ENCODE measurements at places on chromosomes 12 and 14.
A peak's percentile ranks its signal among the peaks of the same experiment; 100 is the strongest.

DNA sequence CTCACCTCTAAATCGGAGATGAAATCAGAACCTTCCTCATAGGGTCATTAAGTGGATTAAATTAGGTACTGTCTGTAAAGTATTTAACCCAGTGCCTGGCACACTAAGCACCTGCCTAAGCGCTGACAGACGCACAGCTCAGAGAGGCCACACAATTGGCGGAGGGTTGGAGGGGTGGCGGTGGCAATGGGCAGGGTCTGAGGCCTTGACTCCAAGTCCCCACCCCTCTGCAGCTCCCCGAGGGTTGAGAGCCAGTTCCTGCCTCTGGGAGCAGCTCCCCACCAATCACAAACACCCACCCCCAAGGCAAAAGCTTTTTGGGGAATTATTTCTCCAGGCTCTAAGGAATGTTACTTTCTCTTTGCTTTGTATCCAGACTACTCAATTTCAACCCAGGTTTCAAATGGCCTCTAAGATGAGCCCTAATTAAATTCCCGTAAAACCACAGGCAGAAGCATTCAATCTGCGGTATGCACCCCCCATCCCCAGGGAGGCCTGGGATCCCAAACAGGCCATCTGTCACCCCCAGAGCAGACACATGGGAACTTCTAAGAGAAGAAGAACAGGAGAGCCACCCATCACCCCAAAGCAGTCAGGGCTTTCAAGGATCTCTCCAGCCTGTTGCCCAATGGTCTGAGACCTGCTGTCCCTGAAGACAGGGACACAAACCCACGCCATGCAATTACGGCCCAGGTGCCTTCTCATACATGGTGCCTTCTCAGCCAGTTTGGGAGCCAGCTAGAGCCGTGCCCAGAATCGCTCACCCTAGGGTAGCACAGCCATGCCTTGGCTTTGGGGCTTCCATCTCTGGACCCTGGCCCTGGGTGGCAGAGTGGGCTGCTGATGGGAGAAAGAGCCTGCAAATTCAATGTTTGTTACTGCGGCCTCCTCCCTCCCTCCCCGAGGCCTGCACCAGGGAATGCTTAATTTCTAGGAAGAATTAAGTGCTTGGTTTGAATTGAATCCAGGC lies 66.1 kb downstream of the CHGA start:
- DNase-seq = no peak

DNA sequence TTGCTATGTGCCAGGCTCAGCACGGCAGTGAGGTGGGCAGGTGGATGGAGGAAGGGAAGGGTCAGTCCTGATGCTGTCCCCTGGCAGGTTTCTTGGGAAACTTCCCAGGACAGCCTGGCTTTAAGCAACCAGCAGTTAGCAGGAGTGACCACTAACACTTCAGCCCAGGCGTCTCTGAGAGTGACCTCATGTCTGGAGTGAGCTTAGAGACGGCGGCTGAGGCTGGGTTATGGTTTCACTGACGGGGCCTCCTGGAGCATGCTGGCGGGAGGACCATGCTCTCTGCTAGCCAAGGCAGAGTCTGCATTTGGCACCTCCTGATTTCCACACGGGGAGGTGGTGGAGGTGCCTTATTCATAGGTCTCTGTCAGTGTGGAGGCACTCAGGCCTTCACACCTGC lies 2.5 kb downstream of the HHIPL1 start:
- no peak for DNase-seq

- no peak for DNase-seq
Measured at GRCh38 chr12:112103758-112104503, 4.7 kb downstream of the NAA25 start.

GRCh38 chr14:100900837-100901390 lies 2.6 kb downstream of the RTL1 start:
- DNase-seq = peak; percentile 35

GRCh38 chr14:99604766-99605298 lies 825 bp upstream of the CCDC85C start:
- DNase-seq = peak; percentile 70

DNA sequence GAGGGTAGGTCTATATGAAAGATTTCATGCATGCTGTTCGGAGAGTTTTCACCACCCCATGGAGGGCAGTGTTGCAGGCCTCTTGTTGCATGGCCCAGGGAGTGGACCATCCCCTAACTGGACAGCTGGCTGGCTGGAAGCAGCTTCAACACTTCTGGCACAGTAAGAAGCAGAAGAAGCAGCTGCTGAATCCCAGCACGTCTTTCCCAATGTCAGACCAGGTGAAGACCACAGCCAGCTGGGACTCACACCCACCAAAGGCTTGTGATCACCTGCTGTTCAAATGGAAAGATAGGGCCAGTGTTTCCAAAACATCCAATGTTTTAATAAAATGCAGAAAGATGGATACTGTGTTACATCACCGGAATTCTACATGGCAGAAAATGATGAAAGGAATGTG lies 1423.6 kb downstream of the AACS start:
- no peak for DNase-seq

- DNase-seq = no peak
Measured at GRCh38 chr14:73762375-73762822, 48.2 kb upstream of the PNMA1 start.

DNA sequence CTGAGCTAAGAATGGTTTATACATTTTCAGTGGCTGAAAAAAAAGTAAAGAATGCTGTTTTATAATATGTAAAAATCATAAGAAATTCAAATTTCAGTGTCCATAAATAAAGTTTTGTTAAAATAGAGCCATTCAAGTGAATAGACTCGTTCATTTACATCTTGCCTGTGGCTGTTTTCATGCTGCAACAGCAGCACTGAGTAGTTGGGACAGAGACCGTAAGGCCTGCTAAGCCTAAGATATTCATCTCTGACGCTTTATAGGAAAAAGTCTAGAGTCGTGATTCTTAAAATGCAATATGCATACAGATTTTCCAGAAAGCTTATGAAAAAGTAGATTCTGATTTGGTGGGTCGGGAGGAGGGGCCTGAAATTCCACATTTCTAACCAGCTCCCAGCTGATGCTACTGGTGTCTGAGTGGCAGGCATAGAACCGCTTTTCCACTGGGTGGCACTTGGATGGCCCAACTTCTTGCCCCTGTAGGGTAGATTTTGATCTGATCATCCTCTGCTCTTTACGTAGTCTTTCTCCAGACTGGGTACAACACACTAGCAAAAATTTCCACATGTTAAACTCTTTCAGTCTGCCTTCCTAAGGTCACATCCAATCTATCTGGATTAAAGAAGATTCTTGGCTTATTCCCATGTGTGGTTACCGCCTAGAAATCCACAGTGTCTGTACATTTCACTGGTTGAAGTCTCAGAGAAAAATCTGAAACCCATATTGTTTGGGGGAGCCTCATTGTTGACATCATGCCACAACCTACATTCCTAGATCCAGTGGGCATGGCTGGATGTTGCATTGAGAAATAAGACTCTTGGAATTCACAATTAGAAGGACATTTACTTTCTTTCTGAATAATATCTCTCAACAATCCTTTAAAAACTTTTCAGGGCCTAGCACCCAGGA lies 151.2 kb downstream of the C12orf75 start:
- no peak for DNase-seq

- no peak for DNase-seq
Measured at GRCh38 chr12:131911028-131911650, 16.7 kb downstream of the ULK1 start.

- DNase-seq = no peak
Measured at GRCh38 chr12:20592556-20592955, 102.6 kb upstream of the SLCO1C1 start.

DNA sequence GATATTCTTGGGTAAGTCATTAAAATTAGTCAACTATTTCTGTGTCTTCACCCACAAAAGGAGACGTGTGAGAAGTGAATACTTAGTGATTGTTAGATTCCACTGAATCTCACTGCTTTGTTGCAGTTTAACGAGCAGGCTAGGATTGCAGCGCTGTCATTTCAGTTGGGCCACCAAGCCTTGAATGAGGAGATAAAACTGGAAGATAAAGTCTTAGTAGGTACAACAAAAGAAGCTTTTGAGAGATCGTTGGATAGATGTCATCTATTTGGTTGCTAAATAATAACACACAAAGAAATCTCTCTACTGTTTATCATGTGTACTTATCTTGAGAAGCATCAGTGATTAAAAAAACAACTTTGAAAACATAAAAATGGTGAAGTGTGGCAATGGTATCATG lies 132.3 kb downstream of the RGS6 start:
- no peak for DNase-seq

DNA sequence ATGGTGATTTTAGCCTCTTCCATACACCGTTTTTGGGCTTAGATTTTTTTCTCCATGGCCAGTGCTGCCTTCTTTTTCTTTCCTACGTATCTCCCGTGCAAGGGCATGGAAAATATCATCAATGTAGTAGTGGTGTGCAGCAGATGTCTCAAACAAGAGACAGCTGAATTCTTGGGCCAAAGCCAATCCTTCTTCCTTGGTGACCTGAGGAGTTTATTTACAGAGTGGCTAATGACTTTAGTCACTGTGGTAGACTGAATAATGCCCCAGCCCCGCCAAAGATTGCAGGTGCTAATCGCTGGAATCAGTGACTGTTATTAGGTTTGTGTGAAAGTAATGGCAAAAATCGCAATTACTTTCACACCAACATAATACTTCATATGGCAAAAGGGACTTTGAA lies 235.5 kb upstream of the NOS1 start:
- peak; percentile 68 for DNase-seq

- DNase-seq = no peak
Measured at GRCh38 chr14:87411370-87411769, 581.6 kb downstream of the GALC start.

GRCh38 chr14:68247274-68247673 lies 427.7 kb downstream of the RAD51B start:
- no peak for DNase-seq

- no peak for DNase-seq
Measured at GRCh38 chr12:94172031-94172430, 23.7 kb downstream of the PLXNC1 start.

- peak; percentile 44 for DNase-seq
Measured at GRCh38 chr12:46722394-46723185, 103.2 kb downstream of the SLC38A4 start.

GRCh38 chr12:113086249-113087164 lies 30.0 kb downstream of the DTX1 start:
- DNase-seq = no peak

DNA sequence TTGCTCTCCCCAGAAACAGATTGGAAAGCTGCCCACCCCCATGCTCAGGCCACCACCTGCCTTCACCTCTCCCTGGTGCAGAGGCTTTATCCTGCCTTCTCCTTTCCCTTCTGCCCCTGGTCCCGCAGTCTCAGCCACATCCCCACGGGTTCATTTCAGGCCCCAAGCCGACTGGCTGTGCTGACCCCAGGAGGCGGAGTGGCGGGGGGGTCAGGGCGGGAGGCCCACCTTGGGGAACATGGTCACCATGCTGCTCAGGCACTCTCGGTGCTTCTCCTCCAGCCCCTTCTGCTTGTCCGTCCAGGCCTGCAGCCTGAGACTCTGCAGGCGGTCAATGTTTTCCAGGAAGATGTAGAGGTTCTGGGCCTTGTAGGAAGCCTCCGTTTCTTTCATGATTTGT lies 6.9 kb downstream of the FAM186B start:
- DNase-seq = no peak

DNA sequence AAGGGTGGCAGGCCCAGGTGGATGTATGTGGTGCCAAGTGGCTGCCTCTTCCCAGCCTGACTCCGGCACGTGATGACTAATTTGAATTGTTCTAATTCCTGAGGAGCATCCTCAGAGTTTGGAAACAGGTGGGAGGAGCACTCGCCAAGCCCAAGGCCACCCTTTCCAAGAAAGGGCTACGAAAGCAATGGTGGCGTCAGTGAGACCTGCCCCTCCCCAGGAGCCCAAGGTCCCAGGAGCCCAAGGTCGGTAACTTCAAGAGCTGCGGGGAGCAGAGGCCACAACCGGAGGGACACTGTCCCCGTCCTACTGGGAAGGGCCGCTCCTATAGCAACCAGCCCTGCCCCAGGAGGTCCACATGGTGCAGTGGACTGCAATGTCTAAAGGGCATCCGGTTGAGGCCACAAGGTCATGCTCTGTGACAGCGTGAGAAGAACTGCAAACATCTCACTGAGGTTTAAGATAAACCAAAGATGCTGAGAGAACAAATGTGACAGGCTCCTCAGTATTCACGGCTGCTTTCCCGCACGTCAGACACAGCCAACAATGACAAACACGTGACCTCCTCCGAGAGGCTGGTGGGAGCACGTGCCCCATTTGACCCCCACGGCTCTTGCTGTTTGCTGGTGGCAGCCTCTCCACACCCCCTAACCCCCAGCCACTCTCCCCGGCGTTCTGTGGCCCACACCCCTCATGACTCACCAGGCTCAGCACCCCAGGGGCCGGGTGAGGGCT lies 79.6 kb downstream of the ITPK1 start:
- no peak for DNase-seq

GRCh38 chr12:77492536-77492935 lies 338.2 kb upstream of the NAV3 start:
- no peak for DNase-seq

- DNase-seq = peak; percentile 44
Measured at GRCh38 chr14:36747411-36748184, 85.9 kb downstream of the PAX9 start.

GRCh38 chr14:70190156-70190555 lies 1.4 kb upstream of the SLC8A3 start:
- DNase-seq = no peak

DNA sequence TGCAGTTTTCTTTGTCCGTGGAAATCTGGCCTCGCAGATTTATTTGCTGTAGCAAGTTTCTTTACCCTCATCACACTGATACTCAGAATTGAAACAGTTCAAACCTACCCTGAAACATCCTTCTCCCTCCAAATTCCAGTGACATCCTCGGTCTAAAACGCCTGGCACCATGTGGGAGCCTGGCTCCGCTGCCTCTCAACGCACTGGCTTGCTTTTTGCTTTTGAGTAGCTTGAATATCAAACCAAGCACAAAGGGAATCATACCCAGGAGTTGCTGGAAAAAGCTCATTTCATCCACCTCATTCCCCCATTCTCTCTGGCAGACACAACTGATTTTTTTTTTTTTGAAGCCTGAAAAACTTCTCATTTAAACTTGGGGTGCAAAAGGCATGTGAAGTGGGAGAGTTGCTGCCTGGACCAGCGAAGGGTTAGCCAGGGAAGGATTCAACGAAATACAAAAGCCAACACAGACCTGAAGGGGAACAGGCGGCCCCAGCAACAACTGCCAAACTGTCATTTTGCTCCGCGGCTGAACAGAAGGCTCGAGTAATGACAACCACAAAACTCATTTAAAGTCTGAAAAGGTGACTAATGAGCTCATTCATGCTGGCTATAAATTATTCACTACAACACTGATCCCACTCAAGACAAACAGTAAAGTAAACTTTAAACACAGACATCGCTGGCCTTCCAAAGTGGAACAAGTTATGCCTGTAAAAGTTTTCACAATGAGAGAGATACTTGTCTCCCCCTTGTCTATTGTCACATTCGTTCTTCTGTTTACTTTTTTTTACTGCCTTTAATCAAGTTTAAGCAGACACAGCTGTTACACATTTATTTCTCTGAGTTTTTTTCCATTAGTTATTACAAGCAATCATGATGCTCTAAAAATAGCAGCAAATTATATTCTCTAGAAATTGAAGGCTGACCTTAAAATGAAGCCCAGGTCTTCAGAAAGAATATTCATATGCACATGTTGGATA lies 12.5 kb upstream of the FOXN3 start:
- peak; percentile 53 for DNase-seq

GRCh38 chr12:122282061-122282460 lies 15.8 kb upstream of the VPS33A start:
- DNase-seq = no peak

All from NCI-H1417 (cell line).